ENCODE measurements at places on chromosomes 13 and 19. TPM values are rescaled to one million over a fixed set of nuclear protein-coding genes. Genes with fewer than 3 reads are reported as not detected.

Gene PSMD8
- 644 TPM for total RNA-seq

- no peak for DNase-seq
Observed at GRCh38 chr13:67152085-67152484, 78.1 kb downstream of the PCDH9 start.

DNA sequence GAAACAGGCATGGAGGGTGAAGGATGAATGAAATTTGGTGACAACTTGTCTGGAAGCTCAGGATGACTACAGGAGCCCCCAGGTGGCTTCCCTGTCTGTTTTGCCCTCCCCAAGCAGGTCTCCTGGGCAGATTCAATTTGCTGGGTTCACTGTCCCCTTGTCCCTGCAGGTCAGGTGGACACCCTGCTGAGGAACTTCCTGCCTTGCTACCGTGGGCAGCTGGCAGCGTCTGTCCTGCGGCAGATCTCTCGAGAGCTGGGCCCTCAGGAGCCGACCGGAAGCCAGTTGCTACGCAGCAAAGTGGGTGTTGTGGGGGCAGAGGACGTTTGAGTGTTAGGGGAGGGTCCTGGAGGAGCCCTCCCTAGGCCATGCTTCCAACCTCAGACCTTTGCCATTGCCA lies 19.1 kb downstream of the PGLS start:
- no peak for DNase-seq

Gene SPACA4
- total RNA-seq, result not detected

Gene PGPEP1
- total RNA-seq, result 11.1 TPM

Gene DPF1
- total RNA-seq, result 4.2 TPM

GRCh38 chr19:23800271-23800670 lies 41.6 kb upstream of the ZNF681 start:
- DNase-seq, result no peak

Gene SHISA7
- total RNA-seq, result not detected
